AG08396 (cell line): ENCODE measurements at places on chromosomes 4 and X.

DNA sequence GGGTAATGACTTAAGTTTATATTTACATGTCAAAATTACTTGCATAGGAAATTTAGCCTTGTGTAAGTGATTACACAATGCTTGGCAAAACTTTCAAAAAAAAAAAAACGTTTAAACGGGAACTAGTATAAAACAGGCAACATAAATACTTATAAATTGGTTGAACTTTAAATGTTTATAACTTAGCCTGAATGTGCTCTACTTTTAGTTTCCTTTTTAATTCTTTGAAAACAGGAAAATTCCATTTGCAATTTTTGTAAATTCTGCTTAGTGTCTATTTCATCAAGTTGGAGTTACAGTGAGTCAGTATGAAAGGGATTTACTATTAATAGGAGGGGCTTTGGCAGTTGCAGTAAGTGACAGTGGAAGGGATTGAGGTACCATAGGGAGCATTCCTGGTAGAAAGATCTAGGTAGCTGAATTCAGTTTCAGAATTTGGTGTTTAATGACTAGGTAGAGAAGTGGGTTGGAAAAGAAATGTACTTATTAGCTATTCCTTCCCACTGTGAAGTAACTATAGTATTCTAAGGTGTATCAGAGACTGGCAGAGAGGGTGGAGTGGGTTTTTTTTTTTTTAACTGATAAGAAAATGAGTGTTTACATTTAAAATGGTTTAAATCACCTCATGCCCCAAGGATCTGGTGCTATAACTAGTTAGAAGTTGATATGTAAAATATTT is 2.8 kb downstream of the STAG2 start:
- DNase-seq, result no peak

- peak; percentile 32 for DNase-seq
Measured at GRCh38 chr4:78529569-78530209, 21.9 kb upstream of the ANXA3 start.

DNA sequence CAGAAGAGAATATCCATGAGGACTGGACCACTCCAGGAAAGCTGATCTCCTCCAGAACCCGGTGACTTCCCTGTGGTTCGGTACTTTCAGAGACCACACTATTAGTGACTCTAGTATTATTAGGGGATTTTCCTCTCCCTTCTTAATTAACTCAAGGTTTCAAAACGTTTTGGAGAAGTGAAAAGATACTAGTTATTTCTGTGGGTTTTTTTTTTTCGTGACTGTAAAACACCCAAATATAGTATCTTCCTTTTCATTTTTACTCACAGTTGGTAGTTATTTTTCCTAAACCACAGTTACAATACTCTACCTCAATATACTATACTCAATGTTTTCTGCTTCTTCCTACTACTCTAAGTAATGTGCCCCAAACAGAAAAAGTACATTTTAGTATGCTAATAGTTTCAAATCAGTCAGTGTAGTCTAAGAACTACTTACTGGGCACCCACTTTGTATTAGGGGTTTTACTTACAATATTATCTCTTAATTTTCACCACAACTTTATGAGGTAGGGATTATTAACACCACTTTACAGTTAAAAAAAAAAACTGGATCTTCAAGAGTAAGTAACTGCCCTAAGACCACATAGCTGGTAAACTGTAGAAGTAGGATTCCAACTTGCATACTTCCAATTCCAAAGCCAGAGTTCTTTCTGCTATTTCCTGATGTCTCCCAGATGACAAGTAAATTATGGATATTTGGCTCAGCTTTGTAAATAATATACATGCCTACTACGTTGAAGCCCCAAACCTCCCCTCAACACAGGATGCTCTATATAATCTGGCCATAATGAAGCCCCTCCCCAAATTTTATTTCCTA is 45.0 kb downstream of the SLC9A7 start:
- no peak for DNase-seq

GRCh38 chrX:43813898-43814297 is 68.4 kb downstream of the MAOB start:
- DNase-seq, result no peak

- peak; percentile 24 for DNase-seq
Measured at GRCh38 chrX:118644378-118644777, 83.0 kb upstream of the IL13RA1 start.

GRCh38 chr4:85039526-85039925 is 73.0 kb upstream of the WDFY3 start:
- DNase-seq, result peak; percentile 11

DNA sequence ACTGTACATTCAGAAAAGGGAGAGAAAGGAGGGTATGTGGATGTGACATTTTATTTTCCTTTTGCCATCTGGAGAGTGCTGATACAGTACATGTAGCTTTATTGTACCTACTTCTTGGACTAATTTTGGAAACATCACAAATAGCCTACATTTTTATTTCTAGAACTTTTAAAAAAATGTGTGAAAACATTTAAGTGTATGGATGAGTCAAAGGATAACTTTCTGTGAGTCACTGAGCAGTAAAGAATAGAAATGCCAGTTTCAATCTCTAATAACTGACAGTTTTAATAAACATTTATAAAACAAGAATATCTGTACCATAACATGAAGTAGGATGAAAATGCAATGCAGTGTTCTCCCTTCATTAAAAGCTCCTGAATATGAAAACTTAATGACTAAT is 374.4 kb upstream of the NWD2 start:
- no peak for DNase-seq

DNA sequence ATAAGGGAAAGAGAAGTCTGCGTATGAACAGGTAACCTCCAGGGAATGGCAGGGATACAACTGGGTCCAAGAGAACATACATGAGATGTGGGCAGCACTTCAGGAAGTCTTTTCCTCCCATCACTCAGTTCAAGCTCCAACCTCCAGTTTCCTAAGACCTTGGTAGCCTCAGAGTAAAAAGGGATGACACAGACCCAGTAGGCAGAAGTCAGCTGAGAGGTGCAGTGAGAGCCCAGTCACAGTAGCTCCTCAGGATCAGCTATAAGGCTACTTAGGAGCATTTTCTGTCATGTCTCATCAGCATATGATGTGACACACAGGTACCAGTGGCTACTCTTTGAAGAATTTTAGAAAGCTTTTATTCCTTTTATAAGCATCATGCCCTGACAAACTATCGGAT is 12.5 kb upstream of the STS start:
- DNase-seq, result no peak

- DNase-seq, result no peak
Measured at GRCh38 chr4:130074096-130074495, 978.1 kb downstream of the C4orf33 start.

- DNase-seq, result peak; percentile 47
Measured at GRCh38 chr4:122152711-122153226, 638 bp downstream of the BLTP1 start.

GRCh38 chr4:4693258-4693657 is 151.4 kb upstream of the STX18 start:
- DNase-seq, result no peak

DNA sequence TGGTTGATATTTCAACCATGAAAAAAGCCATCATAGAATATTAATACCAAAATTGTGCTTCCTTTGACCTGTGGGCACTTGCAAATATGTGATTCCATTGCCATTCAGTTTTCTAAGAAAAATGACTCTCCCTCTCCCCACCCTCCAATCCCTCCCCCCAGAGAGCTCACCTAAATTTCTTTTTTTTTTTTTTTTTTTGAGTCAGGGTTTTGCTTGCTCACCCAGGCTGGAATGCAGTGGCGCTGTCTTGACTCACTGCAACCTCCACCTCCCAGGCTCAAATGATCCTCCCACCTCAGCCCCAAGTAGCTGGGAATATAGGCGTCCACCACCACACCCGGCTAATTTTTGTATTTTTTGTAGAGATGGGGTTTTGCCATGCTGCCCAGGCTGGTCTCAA is 47.0 kb downstream of the SNX25 start:
- no peak for DNase-seq

DNA sequence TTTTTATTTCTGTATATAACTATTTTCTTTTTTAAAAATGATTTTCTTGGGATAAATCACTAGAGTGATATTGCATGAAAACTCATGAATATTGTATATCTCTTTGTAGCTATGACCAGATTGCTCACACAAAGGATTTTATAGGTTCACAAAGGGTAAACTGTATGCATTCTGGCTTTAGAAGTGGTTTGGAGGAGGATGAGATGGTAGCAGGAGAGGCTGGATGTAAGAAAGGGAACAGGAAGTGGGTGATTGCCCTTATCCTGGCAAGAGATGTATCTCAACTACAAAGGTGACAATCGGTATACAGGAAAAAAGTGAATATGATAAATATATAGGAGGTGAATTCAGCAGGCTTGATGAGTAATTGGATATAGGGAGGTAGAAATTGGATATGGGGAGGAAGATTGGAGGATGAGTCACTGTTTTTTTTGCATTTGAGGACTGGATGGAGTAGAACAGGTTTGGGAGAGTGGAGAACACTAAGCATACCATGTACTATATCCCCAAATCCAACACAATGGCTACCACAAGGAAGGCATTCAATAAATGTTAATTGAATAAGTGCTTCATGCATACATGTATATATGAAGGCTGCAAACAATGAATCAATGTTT is 9.9 kb downstream of the FGG start:
- DNase-seq, result no peak

DNA sequence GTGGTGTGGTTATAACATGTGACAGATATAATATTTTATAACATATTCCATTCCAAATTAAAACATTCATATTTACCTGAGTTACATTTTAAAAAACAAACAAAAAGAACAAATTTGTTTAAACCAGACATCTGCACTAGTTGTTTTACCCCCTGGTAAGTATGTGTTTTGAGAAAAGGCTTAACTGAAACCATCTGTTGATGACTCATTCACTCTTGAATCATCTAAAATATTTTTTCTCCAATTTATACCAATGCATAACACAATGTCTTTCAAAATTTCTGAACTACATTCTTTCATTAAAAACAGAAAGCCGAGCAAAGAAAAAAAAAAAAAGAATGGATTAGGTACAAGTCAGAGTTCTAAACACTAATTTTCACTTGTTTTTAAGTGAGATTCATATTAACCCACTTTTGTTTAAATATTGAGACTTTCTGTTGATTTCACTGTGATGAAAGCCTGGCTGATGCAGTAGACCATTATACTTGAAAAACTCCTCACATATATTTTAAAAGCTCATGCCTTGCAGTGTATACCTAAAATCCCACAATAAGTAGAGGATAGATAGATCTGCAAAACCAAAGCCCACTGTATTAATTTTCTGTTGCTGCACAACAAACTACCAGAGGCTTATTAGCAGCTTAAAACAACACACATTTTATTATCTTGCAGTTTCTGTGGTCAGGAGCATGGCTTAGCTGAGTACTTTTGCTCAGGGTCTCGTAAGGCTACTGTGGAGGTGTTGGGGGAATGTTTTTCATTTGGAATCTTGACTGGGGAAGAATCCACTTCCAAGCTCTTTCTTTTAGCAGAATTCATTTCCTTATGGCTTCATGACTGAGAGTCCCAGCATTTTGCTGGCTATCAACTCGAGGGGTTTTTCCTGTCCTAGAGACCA is 221.5 kb downstream of the PCDH18 start:
- DNase-seq, result peak; percentile 19

DNA sequence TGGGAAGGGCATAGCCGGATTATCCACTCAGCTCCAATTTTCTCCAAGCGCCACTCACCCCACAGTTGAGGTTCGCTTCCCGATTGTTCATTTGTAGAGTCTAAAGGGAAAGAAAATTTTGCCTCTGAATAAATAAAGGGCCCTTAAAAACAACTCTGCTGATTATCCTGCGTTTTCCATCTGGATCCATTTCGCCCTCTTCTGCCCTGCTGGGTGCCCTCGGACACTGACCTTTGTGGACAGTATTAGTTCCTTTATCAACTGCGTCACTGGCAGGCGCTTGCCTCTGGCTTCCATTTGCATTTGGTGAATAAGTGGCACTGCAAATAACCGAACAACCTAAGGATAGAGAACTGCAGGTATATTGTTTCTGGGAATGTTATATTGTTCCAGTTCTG is 10.1 kb downstream of the GSX2 start:
- DNase-seq, result no peak

GRCh38 chr4:76000279-76000678 is 7.0 kb downstream of the CXCL9 start:
- no peak for DNase-seq

- no peak for DNase-seq
Measured at GRCh38 chrX:148069759-148070503, 88.8 kb downstream of the FMR1NB start.

DNA sequence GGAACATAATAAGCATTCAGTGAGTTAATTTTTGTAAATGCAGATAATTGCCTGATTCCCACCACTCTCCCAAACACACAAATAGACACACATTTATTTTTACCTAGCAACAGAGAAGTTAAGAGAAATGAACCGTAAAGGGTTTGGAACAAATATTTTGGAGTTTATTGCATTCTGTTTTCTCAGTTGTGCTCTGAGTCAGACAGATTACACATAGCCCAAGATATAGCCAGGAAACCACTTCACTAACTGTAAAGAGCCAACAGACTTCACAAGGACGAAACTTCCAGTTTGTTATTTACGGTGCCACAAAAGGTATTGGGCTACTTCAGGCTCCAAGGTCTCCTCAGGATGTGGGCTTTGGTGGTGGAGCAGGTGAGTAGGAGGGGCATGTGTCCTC is 217.0 kb downstream of the BMPR1B start:
- DNase-seq, result no peak

DNA sequence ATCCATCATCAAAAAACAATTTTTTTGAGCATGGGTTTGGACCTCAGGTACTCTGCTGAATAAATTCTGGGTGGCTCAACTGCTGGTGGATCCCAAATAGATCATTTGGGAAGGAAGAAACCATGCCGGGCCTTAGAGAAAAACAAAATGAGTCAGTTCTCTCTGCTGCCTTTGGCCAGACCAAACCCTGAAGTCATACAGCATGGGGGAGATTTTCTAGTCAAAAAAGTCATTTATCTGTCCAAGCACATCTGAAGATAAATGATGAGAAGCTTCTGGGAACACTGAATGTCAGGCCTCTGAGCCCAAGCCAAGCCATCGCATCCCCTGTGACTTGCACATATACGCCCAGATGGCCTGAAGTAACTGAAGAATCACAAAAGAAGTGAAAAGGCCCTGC is 261.4 kb downstream of the DHX15 start:
- DNase-seq, result no peak

- DNase-seq, result no peak
Measured at GRCh38 chr4:45302828-45303227, 576.5 kb upstream of the GNPDA2 start.

DNA sequence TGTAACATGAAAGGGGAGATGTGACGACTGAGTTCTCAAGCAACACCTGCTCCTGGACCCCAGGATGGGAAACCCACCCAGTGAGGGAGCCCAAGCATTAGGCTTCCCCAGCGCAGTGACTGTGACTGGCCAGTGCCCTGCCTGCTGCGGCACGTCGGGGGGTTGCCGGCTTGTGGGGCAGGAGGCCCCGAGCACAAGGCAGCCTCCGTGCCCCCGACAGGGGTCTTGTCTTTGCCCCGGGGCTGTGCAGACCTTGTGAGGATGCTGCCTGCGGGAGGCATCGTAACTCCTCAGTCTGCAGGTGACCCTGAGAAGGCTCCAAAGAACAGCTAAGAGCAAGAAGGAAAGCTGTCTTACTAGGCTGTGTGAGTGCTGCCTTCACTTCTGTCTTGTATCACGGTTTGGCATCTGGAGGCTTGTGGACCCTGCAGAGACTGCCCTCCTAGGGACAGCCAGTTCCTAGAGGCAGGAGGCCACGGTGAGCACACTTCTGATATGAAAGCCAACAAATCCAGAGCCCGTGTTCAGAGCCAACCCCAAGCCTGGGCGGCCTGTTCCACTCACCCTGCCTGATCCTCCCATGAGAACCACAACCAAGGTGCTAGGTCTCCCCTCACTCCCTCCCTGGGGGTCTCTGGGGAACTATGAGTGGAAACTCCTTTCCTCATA is 47.7 kb downstream of the FGFRL1 start:
- no peak for DNase-seq
